ENCODE measurements at places on chromosomes 3 and 15. TPM values are rescaled to one million over a fixed set of nuclear protein-coding genes. Genes with fewer than 3 reads are reported as not detected.

DNA sequence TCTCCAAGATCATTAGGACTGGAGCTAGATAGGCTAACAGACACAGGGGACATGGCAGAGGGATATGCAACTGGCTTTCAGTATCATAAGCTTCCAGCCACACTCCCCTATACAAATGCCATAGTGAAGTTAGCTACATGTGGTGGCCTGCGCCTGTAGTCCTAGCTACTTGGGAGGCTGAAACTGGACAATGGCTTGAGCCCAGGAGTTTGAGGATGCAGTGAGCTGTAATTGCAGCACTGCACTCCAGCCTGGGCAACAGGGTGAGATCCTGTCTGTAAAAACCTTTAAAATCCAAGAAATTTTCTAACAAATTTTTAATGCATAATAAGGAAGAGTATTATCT lies 37.3 kb downstream of the DLG1 start:
- no peak overlapping the region for H3K4me3 ChIP-seq
- DNase-seq, result no peak
- H3K27me3 ChIP-seq, result no peaks in the 10 kb centered on the region

DNA sequence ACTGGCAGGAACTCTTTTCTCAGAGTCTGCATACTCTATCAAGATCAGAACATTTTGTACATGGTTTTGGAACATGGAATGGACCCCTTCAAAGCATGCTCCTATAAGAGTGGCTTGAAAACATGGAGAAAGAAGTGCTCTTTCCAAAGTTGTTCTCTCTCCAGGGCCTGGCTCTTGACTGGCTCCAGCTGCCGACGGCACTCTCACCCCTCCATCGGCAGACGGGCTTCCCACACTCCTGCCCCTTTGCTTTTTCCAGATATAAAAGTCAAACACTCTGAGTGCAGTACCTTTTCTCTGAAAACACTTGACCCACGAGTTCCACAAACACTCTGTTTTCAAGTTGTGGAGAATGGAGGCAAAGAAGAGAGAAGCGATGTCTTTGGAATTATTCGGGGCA lies 72.5 kb upstream of the ONECUT1 start:
- no peak for DNase-seq
- peaks cover 13% of the 10 kb centered on the region for H3K4me1 ChIP-seq
- no peak overlapping the region for H3K4me3 ChIP-seq
- H3K36me3 ChIP-seq, result no peaks in the 10 kb centered on the region
- no peak overlapping the region for H3K27ac ChIP-seq

DNA sequence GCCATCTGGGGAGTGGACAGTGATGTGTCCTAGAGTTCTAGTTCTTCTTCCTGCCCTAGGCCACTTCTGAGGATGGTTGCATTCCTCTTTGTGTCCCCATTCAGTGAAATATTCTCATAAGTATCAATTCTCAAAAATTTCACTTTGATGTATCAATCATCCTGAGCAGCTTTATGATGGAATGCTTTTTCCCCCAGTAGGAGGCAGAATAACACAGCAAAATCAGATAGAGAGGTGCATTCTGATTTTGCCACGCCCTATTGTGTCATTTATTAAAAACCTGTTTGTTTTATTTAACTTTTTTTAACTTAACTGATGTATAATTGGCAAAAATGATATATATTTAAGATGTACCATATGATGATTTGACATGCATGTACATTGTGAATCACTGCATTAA lies 656.0 kb upstream of the GRM7 start:
- no peak overlapping the region for H3K4me3 ChIP-seq
- H3K27me3 ChIP-seq, result no peaks in the 10 kb centered on the region
- H3K4me1 ChIP-seq, result no peaks in the 10 kb centered on the region
- no peak overlapping the region for H3K27ac ChIP-seq
- H3K36me3 ChIP-seq, result no peaks in the 10 kb centered on the region

- peaks cover 13% of the 10 kb centered on the region for H3K4me1 ChIP-seq
- no peak for DNase-seq
- no peak overlapping the region for H3K27ac ChIP-seq
- H3K36me3 ChIP-seq, result no peaks in the 10 kb centered on the region
- no peaks in the 10 kb centered on the region for H3K27me3 ChIP-seq
Observed at GRCh38 chr15:64288999-64289398, 67.0 kb downstream of the CSNK1G1 start.

DNA sequence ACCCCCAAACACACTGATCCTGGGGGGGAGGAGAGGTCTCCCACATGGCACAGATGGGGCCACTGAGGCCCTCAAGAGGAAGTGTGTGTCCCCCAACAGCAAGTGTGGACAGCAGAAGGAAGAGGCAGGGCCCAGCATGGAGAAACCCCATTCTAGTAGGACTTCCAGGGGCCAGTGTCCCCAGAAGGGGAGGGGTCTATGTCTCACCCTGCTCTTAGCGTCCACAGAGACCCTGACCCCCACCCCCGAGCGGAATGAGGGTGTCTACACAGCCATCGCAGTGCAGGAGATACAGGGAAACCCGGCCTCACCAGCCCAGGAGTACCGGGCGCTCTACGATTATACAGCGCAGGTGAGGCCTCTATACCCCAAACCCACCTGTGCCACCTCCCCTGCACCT lies 35.3 kb downstream of the TSPAN3 start:
- H3K27ac ChIP-seq, result no peak overlapping the region
- no peaks in the 10 kb centered on the region for H3K36me3 ChIP-seq
- no peak overlapping the region for H3K4me3 ChIP-seq
- H3K4me1 ChIP-seq, result peaks cover 25% of the 10 kb centered on the region

DNA sequence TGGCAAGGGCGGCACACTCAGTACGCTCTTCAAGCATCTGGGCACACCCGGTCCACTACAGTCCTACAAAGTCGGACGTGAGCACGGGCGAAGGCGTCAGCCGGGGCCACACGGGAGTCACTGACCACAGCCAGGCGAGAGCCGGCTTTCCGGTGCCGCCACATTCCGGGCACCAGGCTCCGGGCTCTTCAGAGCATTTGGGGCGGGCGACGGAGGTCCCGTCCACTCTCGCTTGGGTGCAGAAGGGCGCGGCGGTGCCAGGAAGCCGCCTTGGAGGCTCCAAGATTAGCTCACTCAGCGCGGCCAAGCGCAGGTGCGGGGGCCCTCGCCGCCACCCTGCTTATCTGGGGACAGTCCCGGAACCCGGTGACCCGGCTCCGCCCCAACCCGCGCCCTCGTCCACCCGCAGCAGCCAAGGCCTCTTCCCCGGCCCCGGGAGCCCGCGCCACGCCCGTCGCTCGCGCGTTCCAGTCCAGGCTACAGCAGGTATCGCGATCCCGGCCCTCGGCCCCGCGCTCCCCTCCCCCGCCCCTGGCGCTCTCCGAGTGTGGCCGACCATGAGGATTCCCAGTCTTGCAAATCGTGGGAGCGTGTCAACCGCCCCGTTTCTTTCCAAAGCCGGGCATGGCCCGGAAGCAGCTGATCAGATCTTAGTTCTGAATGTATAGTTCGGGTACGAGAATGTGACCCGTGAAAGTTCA lies at the start of gene ADPRH:
ADPRH (plus strand) TSS at position 127 of the 701 bp plus-strand sequence. CDS start 2,678 bp downstream, outside the sequence.
- H3K27me3 ChIP-seq, result peaks cover 16% of the 10 kb centered on the region
- H3K27ac ChIP-seq, result no peak within 1 kb of the TSS
- peaks cover 11% of the 10 kb centered on the region for H3K4me1 ChIP-seq
- H3K36me3 ChIP-seq, result no peaks in the 10 kb centered on the region
- peak within 1 kb of the TSS; percentile 56 for H3K4me3 ChIP-seq

- DNase-seq, result no peak
- H3K27ac ChIP-seq, result no peak overlapping the region
- H3K36me3 ChIP-seq, result no peaks in the 10 kb centered on the region
- no peak overlapping the region for H3K4me3 ChIP-seq
- H3K4me1 ChIP-seq, result peaks cover 4% of the 10 kb centered on the region
Observed at GRCh38 chr15:97085731-97086130, 755.2 kb downstream of the NR2F2 start.

DNA sequence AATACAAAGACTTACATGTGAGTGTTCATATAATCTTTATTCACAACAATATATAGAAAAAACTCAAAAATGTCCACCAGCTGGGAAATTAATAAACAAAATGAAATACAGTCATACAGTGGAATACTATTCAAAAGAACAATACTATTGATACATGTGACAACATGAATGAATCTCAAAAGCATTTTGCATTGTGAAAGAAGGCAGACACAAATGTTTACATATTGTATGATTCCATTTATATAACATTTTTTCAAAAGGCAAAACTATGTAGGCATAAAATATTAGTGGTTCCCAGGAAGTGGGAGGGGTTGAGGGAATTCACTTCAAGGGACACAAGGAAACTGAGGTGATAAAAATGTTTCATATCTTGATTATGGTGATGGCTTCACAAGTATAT lies 303.2 kb downstream of the CTNNB1 start:
- no peak overlapping the region for H3K4me3 ChIP-seq
- H3K27me3 ChIP-seq, result no peaks in the 10 kb centered on the region
- no peaks in the 10 kb centered on the region for H3K4me1 ChIP-seq
- no peaks in the 10 kb centered on the region for H3K36me3 ChIP-seq
- no peak overlapping the region for H3K27ac ChIP-seq

The SLCO2A1 gene
- 0.09 TPM for total RNA-seq

The FBN1 gene
- total RNA-seq, result 78.8 TPM

The CLDN18 gene
- total RNA-seq, result not detected

The PARP14 gene
- total RNA-seq, result 6.1 TPM

Measured in neural progenitor cell (in vitro differentiated cells).